ENCODE measurements at places on chromosomes 1 and 21.

DNA sequence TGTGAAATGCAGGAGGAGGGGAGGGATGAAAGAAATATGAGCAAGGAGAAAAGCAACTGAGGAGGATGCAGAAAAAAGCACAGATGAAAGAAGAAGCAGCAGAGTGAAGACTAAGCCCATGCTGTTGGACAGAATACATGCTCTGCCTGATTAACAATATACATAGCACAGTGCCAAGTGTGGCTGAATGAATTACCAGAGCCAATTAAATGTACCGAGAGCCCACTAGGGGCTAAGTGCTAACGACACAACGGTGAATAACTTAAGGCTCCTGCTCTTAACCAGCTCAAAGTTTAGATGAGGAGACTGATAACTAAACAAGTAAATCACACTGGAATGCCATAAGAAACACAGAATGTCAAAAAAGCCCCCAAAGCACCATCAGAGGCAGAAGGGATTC is 15.6 kb downstream of the CADM3 start:
- no peak for DNase-seq

- no peak for DNase-seq
Observed at GRCh38 chr1:207404849-207405525, 49.1 kb upstream of the CR2 start.

GRCh38 chr1:103265551-103265950 is 157.2 kb upstream of the COL11A1 start:
- DNase-seq: no peak

- no peak for DNase-seq
Observed at GRCh38 chr1:206851341-206852010, 13.9 kb upstream of the IL20 start.

DNA sequence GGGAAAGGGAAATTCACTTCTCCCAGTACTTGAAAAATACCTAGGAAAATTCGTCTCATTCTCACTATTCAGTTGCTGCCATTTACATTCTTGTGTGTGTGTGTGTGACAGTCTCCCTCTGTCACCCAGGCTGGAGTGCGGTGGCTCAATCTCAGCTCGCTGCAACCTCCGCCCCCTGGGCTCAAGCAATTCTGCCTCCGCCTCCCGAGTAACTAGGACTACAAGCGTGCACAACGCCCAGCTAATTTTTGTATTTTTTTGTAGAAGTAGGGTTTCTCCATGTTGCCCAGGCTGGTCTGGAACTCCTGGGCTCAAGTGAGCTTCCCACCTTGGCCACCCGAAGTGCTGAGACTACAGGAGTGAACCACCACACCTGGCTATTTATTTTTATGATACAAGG is 1.2 kb downstream of the SNAPIN start:
- DNase-seq: no peak

DNA sequence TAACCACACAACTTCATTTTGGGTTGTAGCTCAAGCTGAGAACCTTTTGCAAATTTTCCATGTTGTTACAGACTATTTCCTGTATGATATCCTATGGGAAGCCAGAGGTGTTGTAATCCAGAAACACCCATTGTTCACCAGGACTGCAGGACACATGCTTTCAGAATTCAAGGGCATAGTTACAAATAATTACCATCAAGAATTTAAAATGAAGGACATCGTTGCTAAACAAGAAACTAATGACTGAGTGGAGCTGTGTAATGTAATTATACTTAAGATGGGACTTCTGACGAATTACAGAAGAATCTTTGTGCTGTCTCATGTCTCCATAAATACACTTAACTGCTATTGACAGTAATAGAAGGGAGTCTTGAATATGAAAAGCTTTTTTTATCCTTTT is 47.6 kb upstream of the HOOK1 start:
- no peak for DNase-seq

DNA sequence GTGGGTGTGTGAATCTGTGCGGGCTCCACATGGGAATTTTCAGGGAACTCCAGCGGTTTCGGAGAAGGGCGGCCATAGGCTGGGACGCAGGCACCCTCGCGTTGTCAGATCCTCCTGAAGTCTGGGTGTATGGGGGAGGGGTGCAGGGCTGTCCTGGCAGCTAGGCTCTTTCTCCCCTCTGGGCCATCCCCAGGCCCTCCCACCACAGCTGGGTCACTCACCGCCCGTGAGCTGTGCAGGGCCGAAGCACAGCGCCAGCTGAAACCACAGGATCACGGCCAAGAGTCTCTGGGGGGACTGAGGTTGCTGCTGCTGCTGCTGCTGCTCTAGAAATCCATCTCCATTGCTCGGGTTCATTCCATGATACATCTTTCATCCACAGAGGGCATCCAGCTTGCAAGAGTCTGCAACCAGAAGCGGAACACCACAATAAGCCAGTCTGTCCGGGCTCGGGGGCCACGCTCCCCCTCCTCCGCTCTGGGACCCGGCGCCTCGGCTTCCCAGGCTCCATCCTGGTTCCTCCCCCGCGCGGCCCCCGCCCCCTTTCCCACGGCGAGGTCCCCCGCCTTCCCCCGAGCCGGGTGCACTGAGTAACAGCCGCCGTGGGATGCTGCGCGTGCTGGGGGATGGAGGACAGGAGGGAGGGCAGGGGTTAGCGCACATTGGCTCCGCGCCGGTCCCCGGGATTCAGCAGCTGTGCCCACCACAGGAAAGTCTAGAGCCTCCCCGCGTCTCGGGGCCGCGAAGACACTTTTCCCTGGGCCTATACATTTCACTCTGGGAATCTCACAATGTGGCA is 720 bp downstream of the SUSD4 start:
- DNase-seq: no peak

Data from RWPE2 (cell line).